ENCODE measurements at places on chromosomes 1 and 21. TPM values are rescaled to one million over a fixed set of nuclear protein-coding genes. Genes with fewer than 3 reads are reported as not detected.

The RASAL2 gene
- total RNA-seq, result not detected

The FABP3 gene
- not detected for total RNA-seq

The PRRX1 gene
- total RNA-seq, result not detected

- DNase-seq, result no peak
Observed at GRCh38 chr21:38424305-38425019, 73.8 kb downstream of the ERG start.

- no peak for DNase-seq
Observed at GRCh38 chr1:51576085-51576444, 40.8 kb upstream of the OSBPL9 start.

- DNase-seq, result no peak
Observed at GRCh38 chr1:209643285-209644020, 8.8 kb downstream of the LAMB3 start.

GRCh38 chr1:160351629-160352028 lies 8.4 kb downstream of the NCSTN start:
- no peak for DNase-seq

DNA sequence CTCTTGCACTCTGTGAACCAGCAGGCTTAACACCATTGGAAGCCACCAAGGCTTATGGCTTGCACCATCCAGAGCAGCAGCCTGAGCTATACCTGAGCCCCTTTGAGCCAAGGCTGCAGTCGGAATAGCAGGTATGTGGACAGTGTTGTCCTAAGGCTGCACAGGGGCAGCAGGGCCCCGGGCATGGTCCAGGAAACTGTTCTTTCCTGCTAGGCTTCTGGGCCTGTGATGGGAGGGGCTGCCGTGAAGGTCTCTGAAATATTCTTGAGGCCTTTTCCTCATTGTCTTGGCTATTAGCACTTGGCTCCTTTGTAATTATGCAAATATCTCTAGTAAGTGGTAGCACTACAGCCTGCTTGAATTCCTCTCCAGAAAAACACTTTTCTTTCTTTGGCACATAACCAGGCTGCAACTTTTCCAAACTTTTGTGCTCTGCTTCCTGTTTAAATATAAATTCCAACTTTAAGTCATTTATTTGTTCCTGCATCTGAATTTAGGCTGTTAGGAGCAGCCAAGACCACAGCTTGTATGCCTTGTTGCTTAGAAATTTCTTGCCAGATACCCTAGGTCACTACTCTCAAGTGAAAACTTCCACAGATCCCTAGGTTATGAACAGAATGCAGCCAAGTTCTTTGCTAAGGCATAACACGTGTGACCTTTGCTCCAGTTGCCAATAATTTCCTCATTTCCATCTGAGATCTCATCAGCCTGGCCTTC lies 5.2 kb downstream of the KRTAP20-4 start:
- no peak for DNase-seq

DNA sequence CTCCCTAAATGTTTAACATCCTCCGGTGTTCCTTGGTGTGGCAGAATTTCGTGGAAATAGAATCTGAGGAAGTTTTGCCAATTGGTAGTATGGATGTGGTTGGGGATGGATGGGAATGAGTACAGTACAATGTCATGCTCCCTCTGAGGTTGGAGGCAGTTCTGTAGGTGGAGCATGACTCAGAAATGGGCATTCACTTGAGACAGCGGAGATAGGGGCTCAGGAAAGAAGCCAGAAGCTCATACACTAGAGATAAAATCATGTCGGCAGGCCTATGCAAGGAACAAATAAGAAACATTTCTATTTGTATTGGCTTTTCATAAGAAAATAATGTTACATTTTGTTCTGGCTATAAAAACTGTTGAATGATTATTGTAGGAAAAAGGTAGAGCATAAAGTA lies 196.0 kb downstream of the URB2 start:
- DNase-seq, result no peak

GRCh38 chr1:20493309-20493708 lies 7.3 kb upstream of the CAMK2N1 start:
- no peak for DNase-seq

DNA sequence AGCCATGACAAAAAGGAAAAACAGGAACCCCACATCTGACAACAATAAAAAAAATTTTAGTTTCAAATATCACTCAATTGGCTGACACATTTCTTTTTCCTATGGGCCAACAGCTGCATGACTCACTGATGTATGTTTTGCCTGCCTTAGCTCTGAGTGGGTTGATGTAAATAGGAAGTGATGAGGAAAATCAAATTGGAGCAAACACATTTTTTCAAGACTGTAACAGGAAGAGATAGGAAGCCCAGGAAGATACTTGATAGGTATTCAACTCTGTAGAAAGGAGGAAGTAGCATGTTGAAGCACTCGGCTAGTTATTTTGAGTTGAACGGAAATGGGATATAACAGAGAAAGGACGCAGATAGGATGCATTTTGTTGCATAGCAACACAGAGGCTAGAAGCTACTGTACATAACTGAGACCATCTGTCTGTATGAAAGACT lies 168.0 kb upstream of the NR5A2 start:
- no peak for DNase-seq
